ENCODE measurements at places on chromosomes 16 and 17.

DNA sequence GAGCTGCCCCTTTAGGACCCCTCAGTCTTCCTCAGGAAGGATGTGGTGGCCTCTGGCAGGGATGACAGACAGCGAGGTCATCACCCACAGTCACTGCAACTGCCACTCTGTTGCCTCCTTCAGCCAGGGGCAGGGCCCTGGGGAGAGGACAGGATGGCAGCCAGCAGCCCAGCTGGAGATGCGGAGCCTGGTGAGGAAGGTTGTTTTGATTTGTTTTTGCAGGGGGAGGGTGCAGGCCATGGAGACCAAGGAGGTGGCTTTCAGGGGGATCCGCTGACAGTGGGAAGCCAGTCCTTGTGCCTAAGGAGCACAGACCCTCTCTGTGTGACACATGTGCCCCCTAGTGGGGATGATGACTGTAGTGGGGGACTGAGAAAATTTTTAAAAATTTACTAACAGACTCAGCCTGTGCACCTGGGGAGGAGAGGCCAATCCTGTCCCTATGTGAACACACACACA is 7.4 kb downstream of the PRCD start:
- peak; percentile 78 for DNase-seq

DNA sequence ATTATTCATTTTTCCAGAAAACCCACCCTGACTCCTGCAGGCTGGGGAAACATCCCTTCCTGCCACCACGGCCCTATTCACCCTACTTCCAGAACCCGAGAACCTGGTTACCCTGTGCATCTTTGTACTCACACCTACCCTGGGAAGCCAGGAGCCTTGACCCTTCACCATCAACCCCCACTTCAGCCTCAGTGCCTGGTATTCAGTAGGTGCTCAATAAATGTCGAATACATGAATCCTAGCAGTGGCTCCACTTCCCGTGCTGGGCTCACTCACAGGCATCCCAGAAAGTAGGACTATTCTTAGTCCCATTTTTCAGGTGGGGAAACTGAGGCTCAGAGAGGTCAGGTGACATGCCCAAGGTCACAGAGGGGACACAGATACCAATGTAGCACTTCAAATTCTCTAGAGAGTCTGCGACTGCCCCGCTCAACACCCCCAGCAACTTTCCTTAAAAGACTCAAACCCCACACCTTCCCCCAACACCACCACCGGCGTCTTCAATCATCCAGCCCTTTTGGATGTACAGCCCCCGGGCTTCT is 36.1 kb upstream of the CMIP start:
- no peak for DNase-seq

DNA sequence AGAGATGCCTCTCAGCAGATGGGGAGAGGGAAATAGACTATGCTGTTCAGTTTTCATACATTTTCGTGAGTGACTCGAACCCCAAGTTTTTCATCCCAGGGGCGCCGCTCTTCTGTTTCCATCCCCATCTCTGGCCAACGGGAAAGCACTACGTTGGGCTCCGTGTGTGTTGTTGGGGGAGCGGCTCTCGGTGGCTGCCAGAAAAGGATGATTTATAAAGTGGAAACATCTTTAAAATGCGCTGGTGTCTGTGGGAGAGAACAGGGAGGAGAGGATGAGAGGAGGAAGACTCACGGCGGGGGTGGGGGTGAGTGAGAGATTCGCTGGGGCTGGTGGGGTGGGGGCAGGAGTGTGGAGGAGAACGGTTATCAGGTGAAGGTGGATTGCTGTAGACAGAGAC is 5.8 kb downstream of the TBX4 start:
- DNase-seq, result no peak

DNA sequence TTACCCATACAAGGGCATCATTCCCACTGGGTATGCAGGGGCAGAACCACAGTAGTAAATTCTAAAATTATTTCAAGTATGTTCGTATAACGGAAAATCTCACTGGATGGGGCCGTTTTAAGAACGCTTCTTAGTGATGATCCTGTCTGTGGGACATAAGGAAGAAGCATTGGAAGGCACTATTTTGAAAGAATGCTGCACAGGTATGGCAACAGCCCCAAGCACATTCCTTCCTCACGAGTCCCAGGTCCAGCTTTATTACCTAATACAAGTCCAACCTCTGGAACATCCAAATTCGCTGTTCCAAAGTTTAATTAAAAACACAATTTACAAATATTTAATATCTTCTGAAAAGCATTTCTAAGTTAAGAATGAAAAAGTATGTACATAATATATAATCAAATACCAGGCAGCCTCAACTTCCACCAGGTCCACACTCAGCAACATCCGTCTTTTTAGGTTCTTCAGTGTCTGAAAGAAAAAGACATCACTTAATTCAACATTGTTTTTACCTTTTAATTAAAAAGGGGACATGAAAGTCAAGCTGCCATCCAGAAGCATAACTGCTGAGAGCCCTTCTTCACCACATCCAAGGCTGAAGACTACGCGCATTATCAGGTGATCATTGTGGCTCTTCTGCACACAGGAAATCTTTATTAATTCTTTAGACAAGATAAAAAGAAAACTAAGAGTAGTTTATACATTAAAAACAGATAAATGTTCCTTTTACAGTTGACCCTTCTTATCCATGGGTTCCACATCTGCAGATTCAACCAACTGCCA is 49.8 kb downstream of the BRD7 start:
- DNase-seq, result no peak

DNA sequence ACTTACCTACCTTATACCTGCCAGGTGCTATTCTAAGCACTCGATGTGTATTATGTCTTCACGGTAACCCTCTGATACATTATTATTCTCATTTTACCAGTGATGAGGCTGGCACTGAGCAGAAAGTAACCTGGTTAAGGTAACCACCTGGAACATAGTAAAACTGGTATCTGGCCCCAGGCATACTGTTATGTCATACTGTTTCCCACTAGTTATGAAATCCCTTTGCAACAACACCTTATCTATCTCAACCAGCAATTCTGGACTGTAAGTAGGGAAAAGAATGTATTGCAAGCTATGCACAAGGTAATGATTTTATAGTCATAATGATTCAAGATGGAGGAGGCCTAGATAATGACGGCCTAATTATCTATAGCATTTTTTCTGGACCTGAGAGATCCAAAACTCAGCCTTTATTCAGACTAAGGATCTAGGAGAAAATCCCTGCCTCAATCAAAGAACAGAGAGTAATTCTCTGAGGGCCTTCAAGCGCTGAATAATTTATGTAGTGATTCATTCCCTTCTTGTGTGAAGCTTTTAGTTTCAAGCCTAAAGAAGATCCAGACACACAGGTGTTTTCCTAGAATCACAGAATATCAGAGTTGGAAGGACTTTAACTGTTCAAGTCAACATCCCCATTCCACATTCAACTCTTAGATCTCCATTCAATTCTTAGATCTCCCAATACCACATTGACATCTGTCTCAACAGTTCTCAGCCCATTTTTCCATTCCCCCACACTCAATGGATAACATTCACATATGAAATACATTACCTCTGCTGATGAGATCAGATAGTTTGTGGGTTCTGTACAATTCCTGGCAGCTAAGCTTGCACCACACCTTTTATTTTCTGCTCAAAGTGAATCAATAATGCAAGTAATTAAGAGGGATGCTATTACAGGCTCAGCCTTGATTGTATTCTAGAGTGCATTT is 14.9 kb upstream of the MMD start:
- DNase-seq, result no peak

DNA sequence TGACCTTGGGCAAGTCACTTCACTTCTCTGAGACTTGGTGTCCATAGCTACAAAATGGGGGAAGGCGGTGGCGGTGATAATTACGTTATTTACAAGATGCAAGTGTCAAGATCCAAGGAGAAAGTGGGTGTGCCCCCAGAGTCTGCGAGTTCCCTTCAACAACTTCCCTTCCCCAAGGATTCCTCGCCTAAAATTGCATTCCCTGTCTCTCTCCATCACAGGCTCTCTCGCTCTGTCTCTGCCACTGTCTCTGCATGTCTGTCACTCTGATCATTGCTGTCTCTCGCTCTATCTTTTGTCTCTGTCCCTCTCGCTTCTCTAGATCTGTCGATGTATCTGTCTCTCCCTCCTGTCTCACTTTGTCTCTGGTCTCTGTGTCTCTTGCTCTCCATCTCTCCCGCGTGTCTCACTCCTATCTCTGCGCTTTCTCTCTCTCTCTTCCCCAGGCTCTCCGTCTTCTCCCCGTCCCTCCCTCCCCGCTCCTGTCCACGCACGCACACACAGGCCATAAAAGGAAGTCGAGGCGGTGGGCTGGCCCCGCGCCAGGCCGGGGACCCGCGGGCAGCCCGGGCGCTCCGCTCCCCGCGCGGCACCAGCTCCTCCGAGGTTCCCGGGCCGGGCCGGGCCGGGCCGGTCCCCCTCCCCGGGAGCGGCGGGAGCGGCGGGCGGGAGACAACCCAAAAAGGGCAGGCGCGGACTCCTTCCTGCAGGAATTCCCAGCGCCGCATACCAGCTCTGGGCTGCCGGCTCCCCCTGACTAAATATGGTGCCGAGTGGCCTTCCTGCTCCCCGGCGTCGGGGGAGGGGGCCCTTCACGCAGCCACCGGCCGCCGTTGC is 1.1 kb upstream of the MYH11 start:
- DNase-seq, result peak; percentile 46

GRCh38 chr17:34113089-34113488 is 142.0 kb upstream of the CCL2 start:
- DNase-seq, result no peak

DNA sequence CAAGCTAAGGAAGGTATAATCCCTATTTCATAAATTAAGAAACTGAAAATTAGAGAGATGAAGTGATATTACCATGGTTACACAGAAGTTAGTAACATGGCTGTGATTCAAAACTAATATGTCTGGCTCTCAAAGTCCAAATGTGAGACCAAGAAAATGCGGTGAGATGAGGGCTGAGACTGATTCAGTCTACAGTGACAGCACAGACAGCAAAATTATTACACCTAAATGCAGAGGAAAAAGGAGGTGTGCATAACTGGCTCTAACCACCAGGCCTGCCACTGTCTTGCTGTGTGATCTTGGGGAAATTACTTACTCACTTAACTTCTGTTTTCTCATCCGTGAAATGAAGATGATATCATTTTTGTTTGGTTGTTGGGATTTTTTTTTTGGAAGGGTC is 270.0 kb upstream of the SOX9 start:
- DNase-seq, result peak; percentile 21

DNA sequence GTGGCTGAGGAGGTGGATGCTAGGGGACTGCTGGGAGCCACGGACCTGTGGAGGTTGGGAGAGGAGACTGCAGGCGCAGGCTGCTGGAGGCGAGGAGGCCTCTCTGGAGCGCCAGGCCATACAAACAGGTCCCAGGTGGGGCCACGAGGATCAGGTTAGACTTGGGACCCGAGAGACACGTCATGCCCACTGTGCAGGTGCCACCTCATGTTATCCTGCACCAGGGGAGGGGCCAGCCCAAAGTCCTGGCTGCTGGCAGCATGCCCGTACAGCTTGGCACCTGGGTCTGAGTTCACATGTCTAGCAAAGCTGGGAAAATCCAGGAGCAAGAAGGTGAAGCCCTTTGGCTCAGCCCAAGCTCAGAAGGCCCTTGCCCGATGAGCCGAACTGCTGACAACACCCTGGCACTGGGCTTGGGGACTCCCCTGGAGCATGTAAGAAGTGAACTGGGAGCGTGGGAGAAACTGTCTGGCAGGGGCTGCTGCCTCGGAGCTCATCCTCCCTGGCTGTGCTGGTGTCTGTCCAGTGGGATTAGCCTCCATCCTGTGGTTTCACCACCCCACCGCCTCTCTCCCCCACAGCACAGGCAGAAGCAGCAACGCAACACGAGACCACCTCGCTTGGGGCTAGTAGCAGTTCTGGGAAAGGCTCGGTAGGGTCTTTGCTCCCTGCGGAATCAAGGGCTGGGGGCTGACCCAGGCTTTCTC is 5.3 kb downstream of the ARHGDIA start:
- no peak for DNase-seq

DNA sequence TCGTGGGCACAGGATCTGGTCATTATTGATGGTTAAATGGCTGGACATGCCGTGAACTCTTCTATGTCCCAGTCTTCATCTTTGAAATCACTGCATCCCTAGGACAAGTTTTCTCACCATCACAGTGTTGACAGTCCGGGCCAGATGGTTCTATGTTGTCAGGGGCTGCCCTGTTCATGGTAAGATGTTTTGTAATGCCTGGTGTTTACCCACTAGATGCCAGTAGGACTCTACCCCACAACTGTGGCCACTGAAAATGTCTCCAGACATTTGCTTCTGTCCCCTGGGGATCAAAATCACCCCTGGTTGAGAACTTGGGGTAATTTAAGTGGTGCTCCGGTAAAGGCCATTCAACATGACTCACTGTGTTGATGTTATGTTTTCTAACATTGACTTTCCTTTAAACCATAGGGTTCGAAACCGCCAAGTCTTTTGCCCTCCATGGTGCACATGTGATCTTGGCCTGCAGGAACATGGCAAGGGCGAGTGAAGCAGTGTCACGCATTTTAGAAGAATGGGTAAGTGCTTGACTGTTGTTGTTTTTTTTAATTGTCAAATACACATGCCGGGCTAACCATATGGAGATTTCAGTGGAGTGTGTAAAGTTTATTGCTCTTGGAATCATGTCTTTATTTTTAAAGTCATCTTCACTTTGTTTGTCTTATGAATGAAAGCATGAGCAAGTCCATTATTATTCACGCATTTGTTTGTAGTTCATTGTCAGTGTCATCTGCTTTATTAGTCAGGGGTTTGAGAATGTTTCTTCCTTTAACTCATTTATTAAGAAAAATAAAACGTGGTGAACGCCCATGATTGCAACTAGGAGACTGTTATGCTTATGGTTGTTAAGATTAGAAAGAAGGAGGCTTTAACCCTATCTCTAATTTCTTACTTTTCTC is 64.6 kb downstream of the WWOX start:
- DNase-seq, result no peak

GRCh38 chr16:29806641-29807425 is 504 bp downstream of the MAZ start:
- DNase-seq, result peak; percentile 62

- no peak for DNase-seq
Observed at GRCh38 chr17:27669136-27669535, 38.1 kb downstream of the LGALS9 start.

GRCh38 chr17:67831268-67831667 is 6.0 kb downstream of the BPTF start:
- DNase-seq, result no peak

DNA sequence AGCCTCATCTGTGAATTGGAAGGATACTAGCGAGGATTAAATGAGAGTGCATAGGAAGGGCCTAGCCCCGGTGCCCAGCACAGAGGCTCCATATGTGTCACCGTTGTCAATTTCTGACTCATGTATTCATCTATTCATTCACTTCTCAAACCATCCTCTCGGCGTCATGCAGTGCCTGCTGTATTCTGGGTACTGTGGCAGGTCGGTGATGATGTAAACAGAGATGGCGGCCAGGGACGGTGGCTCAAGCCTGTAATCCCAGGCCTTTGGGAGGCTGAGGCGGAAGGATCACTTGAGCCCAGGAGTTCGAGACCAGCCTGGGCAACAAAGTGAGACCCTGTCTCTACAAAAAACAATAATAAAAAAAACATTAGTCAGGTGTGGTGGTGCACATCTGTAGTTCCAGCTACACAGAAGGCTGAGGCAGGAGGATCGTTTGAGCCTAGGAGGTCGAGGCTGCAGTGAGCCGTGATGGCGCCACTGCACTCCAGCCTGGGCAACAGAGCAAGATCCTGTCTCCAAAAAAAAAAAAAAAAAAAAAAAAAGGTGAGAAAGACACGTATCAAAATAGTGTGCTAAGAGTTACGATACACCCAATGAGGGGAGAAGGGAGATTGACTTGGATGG is 4.3 kb upstream of the PPP1R1B start:
- DNase-seq, result no peak

All from GM13977 (cell line).